ENCODE measurements at places on chromosomes 7 and 10. TPM values are rescaled to one million over a fixed set of nuclear protein-coding genes. Genes with fewer than 3 reads are reported as not detected.

Gene NOC3L
- 17.7 TPM for total RNA-seq

Gene RAMP3
- total RNA-seq, result 82.6 TPM

Gene ST7
- total RNA-seq, result 21.5 TPM

Gene SPDYE8
- total RNA-seq, result not detected

Gene SFTPA1
- not detected for total RNA-seq
